ENCODE measurements at places on chromosomes 16 and 17.

DNA sequence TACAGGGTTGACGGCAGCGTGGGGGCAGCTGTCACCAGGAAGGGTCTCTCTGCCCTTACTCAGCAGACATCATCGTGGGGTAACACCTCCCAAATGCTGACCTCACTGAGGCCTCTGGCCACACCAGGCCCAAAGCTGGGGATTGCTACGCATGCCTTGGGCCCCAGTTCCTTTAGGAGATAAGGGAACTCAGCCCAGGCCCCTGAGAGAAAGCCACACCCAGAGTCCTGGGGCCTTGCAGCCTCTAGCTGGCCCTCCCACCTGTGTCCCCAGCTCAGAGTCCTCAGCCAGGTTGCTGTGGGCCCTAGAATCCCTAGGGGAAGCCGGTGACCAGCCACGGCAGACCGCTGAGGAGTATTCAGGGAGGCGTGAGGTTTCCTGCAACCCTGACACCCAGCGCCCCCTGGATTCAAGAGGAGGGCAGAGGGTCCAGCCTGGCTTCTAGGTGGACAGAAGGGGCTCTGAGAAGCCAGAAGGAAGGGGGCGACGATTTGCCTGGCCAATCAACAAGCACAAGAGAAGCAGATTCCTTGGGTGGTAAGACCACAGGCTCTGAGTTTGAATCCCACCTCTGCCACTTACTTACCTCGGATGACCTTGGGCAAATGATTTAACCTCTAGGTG lies 10.3 kb upstream of the GINS2 start:
- DNase-seq: no peak

DNA sequence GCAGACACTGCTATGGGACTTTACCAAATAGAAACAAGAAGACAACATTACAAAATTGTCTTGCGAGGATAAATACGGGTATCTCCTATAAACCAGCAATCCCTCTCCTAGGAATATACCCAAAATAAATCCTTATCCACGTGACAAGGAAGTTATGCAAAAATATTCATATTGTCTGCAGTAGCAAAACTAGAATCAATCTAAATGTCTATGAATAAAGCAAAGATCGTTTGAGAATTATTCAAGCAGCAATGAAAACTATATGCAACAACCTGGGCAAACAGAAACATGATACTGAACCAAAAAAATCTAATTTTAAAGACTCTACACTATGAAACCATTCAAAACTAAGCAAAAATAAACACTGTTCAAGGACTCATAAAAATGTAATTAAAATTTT lies 9.2 kb downstream of the LUC7L start:
- DNase-seq: no peak

DNA sequence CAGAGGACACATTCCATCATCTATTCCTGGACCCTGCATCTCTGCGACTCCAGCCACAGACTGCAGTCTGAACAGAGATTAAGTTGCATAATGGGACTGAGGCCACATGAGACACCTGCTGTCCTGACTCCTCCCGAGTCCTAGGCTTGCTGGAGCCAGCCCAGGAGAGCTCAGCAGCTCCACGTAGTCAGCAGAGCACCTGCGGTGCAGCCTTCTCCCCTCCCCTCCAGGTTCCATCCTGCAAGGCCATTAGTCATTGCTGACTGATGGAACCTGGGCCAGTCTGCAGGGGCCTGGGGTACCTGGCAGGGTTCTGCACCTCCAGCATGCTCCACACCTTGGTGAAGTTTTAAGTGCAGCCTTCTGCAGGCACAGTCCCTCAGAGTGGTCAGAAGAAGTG lies 76.7 kb downstream of the PLD6 start:
- peak; percentile 47 for DNase-seq

DNA sequence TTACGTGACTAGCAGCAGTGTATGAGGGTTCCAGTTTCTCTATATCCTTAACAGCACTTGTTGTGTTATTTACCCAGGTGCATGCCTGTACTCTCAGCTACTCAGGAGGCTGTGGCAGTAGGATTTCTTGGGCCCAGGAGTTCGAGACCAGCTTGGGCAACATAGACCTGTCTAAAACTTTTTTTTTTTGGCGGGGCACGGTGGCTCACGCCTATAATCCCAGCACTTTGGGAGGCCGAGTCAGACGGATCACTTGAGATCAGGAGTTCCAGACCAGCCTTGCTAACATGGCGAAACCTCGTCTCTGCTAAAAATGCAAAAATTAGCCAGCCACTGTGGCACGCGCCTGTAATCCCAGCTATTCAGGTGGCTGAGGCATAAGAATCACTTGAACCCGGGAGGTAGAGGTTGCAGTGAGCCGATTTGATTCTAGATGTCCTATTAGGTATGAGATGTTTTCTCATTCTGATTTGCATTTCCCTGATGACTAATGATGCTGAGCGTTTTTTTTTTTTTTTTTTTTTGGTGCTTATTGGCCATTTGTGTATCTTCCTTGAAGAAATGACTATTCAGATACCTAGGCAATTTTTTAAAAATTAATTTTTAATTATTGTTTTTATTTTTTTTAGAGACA lies 13.4 kb downstream of the CASC3 start:
- DNase-seq: no peak

GRCh38 chr16:14449334-14449733 lies 180.7 kb downstream of the PARN start:
- DNase-seq: no peak

- no peak for DNase-seq
Measured at GRCh38 chr16:88387941-88388627, 5.3 kb downstream of the ZNF469 start.

GRCh38 chr17:74276051-74276476 lies 2.0 kb downstream of the DNAI2 start:
- DNase-seq: peak; percentile 98

DNA sequence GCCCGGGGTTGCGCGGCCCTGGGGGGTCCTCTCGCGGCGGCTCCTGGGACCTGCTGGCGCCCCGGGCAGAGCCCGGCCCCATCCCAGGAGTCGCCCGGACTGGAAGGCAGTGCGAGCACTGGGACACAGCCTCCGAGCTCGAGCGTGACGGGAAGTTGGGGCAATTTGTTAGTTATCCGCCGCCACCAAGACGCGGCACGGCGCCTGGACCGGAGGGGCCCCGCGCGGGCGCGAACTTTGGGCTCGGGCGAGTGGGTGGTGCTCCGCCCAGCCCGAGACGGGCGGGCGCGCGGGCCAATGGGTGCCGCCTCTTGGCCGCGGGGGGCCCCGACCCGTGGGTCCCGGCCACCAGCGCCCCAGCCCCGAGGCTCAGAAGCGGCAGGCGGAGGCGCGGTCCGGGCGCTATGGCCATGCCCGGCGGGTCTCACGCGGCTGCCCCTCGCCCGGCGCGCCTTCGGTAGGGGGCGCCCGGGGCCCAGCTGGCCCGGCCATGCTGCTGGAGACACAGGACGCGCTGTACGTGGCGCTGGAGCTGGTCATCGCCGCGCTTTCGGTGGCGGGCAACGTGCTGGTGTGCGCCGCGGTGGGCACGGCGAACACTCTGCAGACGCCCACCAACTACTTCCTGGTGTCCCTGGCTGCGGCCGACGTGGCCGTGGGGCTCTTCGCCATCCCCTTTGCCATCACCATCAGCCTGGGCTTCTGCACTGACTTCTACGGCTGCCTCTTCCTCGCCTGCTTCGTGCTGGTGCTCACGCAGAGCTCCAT lies at the start of gene ADORA2B:
Gene ADORA2B, plus strand, starts transcription at position 372 of the 768 bp plus-strand sequence. Its CDS starts 119 bp downstream, at position 491.
- DNase-seq: peak; percentile 76

DNA sequence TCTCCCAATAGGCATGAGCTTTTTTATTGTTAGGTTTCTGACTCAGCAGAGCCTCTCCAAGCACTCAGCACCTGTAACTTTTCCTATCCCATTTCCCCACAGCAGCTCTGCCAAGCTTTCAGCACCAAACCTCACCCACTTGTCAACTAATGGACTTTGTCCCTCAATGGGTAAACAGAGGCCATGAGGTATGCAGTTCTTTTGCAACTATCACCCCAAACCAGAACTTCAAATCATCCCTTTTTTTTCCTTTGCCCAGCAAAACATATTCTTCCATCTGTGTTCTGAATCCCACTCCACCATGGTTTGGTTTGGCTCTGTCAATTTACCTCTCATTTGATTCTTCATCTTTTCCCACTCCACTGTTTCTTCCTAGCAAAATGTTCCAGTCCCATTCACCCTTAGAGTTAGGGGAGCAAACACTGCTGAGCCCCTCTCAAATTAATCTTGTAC lies 58.1 kb downstream of the TOX3 start:
- DNase-seq: no peak

DNA sequence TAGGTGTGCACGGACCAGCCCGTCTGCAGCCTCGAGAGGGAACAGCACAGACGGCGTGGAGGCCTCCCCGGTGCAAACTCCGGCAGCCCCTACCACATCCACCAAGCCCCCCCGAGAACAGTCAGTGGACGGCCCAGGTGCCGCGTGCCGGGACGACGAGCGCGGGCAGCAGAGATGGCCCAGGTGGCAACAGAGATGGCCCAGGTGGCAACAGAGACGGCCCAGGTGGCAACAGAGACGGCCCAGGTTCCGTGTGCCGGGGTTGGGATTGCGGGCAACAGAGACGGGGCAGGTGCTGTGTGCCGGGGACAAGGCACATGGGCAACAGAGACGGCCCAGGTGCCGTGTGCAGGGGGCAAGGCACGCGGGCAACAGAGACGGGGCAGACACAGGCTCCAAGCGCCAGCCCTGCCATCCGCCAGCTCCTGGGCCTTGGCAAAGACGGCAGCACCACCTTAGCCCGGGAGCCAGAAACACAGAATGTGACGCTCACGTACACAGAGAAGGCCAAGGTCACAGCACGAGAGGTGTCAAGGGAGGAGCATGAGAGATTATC lies 31.1 kb downstream of the RPH3AL start:
- no peak for DNase-seq

GRCh38 chr16:49473131-49473530 lies 99.5 kb downstream of the C16orf78 start:
- no peak for DNase-seq
